Body of pancreas (tissue), 4 donors: ENCODE measurements at places on chromosomes 6 and 20.

DNA sequence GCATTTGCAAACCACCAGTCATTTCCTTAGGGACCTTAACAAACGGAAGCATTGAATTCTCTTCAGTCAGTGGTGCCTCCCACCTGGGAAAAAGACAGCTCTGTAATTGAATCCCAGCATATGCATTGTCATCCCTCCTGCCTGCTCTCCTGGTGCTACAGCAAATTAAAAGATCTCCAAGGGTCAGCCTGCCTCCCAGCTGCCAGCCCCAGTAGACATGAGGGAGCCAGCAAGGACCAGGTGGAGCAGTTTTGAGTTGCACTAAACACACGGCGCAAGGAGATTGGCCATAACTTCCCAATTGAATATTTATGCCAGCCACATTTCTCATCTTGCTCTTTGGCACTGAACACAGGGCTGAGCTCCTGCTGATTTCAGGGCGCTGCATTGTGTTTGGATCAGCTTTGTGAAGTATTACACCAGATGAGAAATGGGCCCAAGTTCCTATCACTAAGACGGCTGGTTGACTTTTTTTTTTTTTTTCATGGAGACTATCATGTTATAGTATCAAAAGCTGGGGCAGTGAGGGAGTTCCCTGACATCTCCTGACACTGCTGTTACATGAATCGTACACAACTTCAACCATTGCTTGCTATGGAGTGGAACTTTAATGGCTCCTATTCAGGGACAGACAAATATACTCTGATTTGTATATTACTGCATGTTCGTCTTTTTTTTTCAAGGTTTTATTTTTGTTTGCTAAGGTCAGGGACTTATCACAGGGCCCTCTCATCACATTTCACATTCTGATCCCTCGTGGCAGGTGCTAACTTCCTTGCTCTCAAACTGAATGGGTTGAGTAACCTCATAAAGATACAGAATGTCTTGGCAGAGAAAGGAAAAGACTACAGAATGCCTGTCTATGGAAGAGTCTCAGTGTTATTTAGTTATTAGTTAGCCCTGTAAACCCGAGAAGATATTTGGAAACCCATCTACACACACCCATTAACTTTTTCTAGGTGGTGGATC lies 191.1 kb downstream of the EYA4 start:
- DNase-seq: no peak
- no peak overlapping the region for H3K27ac ChIP-seq
- no peaks in the 10 kb centered on the region for H3K36me3 ChIP-seq
- H3K27me3 ChIP-seq: no peaks in the 10 kb centered on the region
- H3K4me3 ChIP-seq: no peak overlapping the region

DNA sequence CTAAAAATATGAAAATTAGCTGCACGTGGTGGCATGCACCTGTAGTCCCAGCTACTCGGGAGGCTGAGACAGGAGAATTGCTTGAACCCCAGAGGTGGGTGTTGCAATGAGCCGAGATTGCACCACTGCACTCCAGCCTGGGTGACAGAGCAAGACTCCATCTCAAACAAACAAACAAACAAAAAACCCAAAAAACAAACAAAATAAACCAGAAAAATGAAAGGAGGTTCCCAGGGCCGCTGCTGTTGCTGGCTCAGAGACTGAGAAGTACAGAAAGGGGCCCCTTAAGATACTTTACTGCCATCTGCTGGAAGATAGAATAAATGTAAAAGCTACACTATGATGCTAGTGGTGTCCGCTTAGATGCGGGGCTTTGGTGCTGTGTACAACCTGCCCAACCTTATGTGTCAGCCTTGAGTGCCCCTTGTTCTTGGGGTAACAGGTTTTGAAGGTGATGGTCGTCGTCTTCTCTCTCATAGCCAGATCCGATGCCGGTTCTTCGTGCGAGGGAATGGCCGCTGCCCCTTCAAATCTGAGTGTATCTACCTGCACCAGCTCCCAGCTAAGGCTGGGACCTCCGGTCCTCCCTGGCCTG lies 2.8 kb upstream of the FANCE start:
- no peak overlapping the region for H3K27ac ChIP-seq
- peaks cover 23% of the 10 kb centered on the region for H3K4me1 ChIP-seq
- no peaks in the 10 kb centered on the region for H3K36me3 ChIP-seq
- no peak overlapping the region for H3K4me3 ChIP-seq
- H3K27me3 ChIP-seq: no peaks in the 10 kb centered on the region
- peak; percentile 35 for DNase-seq

GRCh38 chr20:15710636-15711035 lies 862.6 kb downstream of the KIF16B start:
- no peak overlapping the region for H3K27ac ChIP-seq
- no peaks in the 10 kb centered on the region for H3K27me3 ChIP-seq
- no peaks in the 10 kb centered on the region for H3K4me1 ChIP-seq
- H3K4me3 ChIP-seq: no peak overlapping the region

- no peak for DNase-seq
- H3K27ac ChIP-seq: no peak overlapping the region
- no peaks in the 10 kb centered on the region for H3K27me3 ChIP-seq
- no peak overlapping the region for H3K4me3 ChIP-seq
Measured at GRCh38 chr6:111812060-111813038, 60.9 kb downstream of the FYN start.

DNA sequence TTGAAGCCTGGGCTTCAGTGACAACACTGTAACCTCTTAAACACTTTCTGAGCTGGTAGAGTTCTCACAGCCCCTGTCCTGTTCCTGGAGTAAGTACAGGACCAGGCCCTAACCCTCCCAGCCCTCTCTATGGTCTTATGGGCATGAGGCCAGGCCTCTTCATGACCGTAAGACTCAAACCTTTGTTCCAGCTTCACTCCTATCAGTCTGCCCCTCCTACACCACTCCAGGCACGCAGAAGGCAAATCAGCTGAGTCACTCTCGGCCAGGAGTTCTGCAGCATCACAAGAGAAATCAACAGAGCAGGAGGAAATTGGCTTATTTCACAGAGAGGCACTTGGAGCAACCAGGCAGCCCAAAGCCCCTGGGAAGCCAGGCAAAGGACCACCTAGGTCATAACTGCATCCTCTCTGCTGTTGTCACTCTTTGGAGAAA lies 25.3 kb upstream of the CHD6 start:
- H3K4me3 ChIP-seq: no peak overlapping the region
- no peaks in the 10 kb centered on the region for H3K27me3 ChIP-seq
- no peaks in the 10 kb centered on the region for H3K36me3 ChIP-seq
- peaks cover 5% of the 10 kb centered on the region for H3K4me1 ChIP-seq

GRCh38 chr6:34275128-34275804 lies 26.5 kb upstream of the SMIM29 start:
- no peak overlapping the region for H3K4me3 ChIP-seq
- no peaks in the 10 kb centered on the region for H3K27me3 ChIP-seq
- no peaks in the 10 kb centered on the region for H3K36me3 ChIP-seq
- DNase-seq: no peak

- H3K36me3 ChIP-seq: no peaks in the 10 kb centered on the region
- H3K27ac ChIP-seq: no peak overlapping the region
- H3K4me1 ChIP-seq: no peaks in the 10 kb centered on the region
- H3K4me3 ChIP-seq: no peak overlapping the region
- DNase-seq: no peak
- H3K27me3 ChIP-seq: no peaks in the 10 kb centered on the region
Measured at GRCh38 chr6:143634486-143634885, 43.3 kb upstream of the PHACTR2 start.

GRCh38 chr20:10667077-10667401 lies 6.8 kb downstream of the JAG1 start:
- H3K36me3 ChIP-seq: no peaks in the 10 kb centered on the region
- H3K27me3 ChIP-seq: no peaks in the 10 kb centered on the region
- H3K4me1 ChIP-seq: peaks cover 94% of the 10 kb centered on the region
- H3K4me3 ChIP-seq: no peak overlapping the region

DNA sequence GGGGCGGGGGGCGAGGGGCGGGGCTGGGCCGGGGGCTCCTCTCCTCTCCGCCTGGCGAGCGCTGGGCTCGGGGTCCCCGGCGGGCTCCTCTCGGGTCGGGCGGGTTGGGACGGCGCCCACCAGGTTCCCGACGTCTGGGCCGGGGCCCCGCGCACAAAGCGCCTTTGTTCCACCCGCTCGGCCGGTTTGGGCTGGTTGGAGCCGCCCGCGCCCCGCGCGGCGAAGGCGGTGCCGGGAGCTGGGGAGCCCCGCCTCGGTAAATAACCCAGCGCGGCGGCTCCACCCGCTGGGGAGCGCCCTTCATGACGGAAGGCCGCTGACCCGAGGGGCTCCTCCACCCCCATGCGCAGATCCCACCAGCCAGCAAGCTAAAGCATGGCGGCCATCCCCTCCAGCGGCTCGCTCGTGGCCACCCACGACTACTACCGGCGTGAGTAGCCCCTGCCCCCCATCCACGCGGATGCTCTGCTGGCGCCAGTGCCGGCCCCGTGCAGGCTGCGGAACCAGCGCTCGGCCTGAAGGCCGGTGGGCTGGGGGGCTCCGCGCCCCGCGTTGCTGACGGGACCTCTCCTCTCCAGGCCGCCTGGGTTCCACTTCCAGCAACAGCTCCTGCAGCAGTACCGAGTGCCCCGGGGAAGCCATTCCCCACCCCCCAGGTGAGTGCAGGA lies 503 bp downstream of the PPDPF start:
- H3K27me3 ChIP-seq: no peaks in the 10 kb centered on the region
- DNase-seq: peak; percentile 82
- no peaks in the 10 kb centered on the region for H3K36me3 ChIP-seq
- peak overlapping the region; percentile 35 for H3K4me3 ChIP-seq
- H3K4me1 ChIP-seq: peaks cover 24% of the 10 kb centered on the region
- H3K27ac ChIP-seq: peak overlapping the region; percentile 91

DNA sequence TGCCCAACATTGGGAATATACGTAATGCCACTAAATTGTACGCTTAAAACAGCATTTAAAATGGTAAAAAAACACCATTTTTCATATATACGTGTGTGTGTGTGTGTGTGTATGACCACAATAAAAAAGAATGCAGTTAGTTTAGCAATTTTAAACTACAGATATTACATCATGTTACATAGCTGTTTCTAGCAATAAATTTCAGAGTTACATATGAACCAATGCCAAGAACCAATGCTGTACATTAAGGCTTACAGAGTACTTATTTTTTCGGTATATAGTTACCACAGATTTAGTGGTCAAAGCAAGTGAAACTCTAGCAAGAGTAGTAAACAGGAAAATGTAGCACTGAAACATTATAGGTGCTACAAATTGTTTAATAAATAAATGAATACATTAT lies 119.3 kb downstream of the PDE10A start:
- no peak overlapping the region for H3K27ac ChIP-seq
- no peak for DNase-seq
- H3K4me1 ChIP-seq: peaks cover 3% of the 10 kb centered on the region
- no peaks in the 10 kb centered on the region for H3K27me3 ChIP-seq
- no peak overlapping the region for H3K4me3 ChIP-seq
- no peaks in the 10 kb centered on the region for H3K36me3 ChIP-seq

- no peaks in the 10 kb centered on the region for H3K36me3 ChIP-seq
- peaks cover 39% of the 10 kb centered on the region for H3K4me1 ChIP-seq
- H3K27ac ChIP-seq: no peak overlapping the region
- no peaks in the 10 kb centered on the region for H3K27me3 ChIP-seq
- DNase-seq: no peak
- no peak overlapping the region for H3K4me3 ChIP-seq
Measured at GRCh38 chr6:18265787-18266522, 1.6 kb upstream of the DEK start.
